Tongue (tissue), 3 donors: ENCODE measurements at places on chromosomes 16 and 17. TPM values are rescaled to one million over a fixed set of nuclear protein-coding genes. Genes with fewer than 3 reads are reported as not detected.

Gene DOC2B
- 5.0 TPM for total RNA-seq

Gene TP53TG3B
- total RNA-seq, result not detected

Gene NECAB2
- not detected for total RNA-seq

Gene TENT4B
- 10.3 TPM for total RNA-seq

Gene MGAT5B
- total RNA-seq, result not detected

Gene AIPL1
- total RNA-seq, result 0.31 TPM

Gene CCDC78
- total RNA-seq, result 1.4 TPM

Gene MEOX1
- total RNA-seq, result 17.8 TPM

Gene INCA1
- total RNA-seq, result 0.62 TPM

Gene FNDC8
- total RNA-seq, result not detected

Gene CMC2
- 21.4 TPM for total RNA-seq

Gene SPNS1
- total RNA-seq, result 14.8 TPM

Gene FBXO39
- total RNA-seq, result not detected

Gene KRTAP4-9
- total RNA-seq, result not detected

Gene ITGAL
- total RNA-seq, result 3.7 TPM

Gene OMG
- total RNA-seq, result 1.5 TPM

Gene SULT1A2
- total RNA-seq, result not detected

Gene PMP22
- 242 TPM for total RNA-seq

Gene CCL1
- total RNA-seq, result not detected

Gene GAS2L2
- not detected for total RNA-seq

Gene CHST5
- not detected for total RNA-seq

Gene SLC5A10
- total RNA-seq, result not detected
